ENCODE measurements at places on chromosomes 6 and 20.

GRCh38 chr6:14258695-14259593 is 141.4 kb downstream of the CD83 start:
- H3K4me3 ChIP-seq = no peak overlapping the region
- no peak overlapping the region for H3K27ac ChIP-seq
- no peaks in the 10 kb centered on the region for H3K4me1 ChIP-seq
- H3K27me3 ChIP-seq = peaks cover 1% of the 10 kb centered on the region
- H3K36me3 ChIP-seq = no peaks in the 10 kb centered on the region

- peaks cover 3% of the 10 kb centered on the region for H3K36me3 ChIP-seq
- no peaks in the 10 kb centered on the region for H3K27me3 ChIP-seq
- H3K4me1 ChIP-seq = no peaks in the 10 kb centered on the region
- H3K27ac ChIP-seq = no peak overlapping the region
Measured at GRCh38 chr6:42300701-42301100, 83.0 kb upstream of the MRPS10 start.

DNA sequence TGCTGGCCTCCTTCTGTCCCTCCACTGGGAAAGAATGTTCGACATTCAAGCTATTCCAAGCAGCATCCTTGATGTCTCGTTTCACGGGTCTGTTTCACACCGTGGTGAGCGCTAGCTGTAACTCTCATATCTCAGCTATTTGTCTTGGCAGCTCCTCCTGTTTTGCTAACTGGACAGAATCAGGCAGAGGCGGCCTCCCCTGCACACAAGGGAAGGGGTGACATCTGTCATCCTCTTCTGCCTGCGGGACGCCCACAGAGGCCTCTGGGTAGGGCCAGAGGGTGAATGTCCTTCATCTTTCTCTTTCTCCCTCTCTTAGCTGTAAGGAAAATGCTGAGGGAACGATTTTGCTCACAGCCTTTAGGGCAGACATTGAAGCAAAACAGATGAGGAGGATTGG is 232.8 kb upstream of the GMDS start:
- peak overlapping the region; percentile 18 for H3K4me3 ChIP-seq
- peaks cover 3% of the 10 kb centered on the region for H3K36me3 ChIP-seq
- no peaks in the 10 kb centered on the region for H3K27me3 ChIP-seq
- H3K27ac ChIP-seq = peak overlapping the region; percentile 96
- DNase-seq = no peak

DNA sequence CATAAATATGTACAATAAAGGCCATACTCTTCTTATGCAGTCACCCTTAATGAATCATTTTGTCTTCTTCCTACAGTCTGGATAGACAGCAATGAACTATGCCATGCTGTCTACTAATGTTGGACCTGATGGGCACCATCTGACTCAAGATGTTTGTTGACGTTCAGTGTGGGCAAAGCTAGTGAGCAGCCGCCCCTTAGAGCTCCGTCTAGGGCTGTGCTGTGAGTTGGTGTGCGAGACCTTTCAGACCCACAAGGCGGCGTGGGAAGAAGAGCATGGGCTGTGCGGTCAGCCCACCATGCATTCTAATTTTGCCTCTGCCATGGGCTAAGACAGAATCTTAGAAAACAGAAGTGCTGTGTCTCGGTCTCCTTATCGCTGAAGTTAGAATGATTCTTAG is 829.4 kb downstream of the QKI start:
- no peaks in the 10 kb centered on the region for H3K36me3 ChIP-seq
- no peak overlapping the region for H3K4me3 ChIP-seq
- H3K27ac ChIP-seq = no peak overlapping the region

- no peak for DNase-seq
- H3K27ac ChIP-seq = no peak overlapping the region
- H3K4me1 ChIP-seq = no peaks in the 10 kb centered on the region
Measured at GRCh38 chr6:69673298-69673697, 123.5 kb downstream of the LMBRD1 start.

- H3K4me3 ChIP-seq = no peak overlapping the region
- DNase-seq = no peak
- H3K27ac ChIP-seq = no peak overlapping the region
- H3K4me1 ChIP-seq = peaks cover 52% of the 10 kb centered on the region
- H3K27me3 ChIP-seq = no peaks in the 10 kb centered on the region
Measured at GRCh38 chr6:35014786-35015185, 125.7 kb downstream of the ANKS1A start.

GRCh38 chr20:42218621-42219374 is 600.6 kb upstream of the CHD6 start:
- no peak overlapping the region for H3K27ac ChIP-seq
- H3K27me3 ChIP-seq = no peaks in the 10 kb centered on the region
- H3K4me1 ChIP-seq = no peaks in the 10 kb centered on the region
- no peak for DNase-seq

GRCh38 chr6:64955435-64955848 is 751.6 kb downstream of the EYS start:
- peaks cover 36% of the 10 kb centered on the region for H3K27me3 ChIP-seq
- H3K4me1 ChIP-seq = no peaks in the 10 kb centered on the region
- no peaks in the 10 kb centered on the region for H3K36me3 ChIP-seq

DNA sequence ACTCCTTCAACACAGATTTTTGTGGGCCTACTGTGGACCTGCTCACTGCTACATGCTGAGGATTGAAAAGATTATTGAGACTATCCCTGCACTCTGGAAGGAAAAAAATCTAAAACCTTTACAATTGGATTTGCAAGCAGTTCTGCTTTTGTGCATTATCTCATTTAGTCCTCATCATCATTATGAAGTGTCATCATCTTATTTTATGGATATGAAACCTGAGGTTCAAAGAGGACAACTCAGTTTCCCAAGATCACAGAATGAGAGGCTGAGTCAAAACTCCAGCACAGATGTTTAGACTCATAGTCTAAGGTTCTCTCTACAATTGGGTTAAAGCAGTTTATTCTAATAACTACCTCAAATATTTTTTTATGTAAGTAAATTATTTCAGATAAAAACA is 160.2 kb upstream of the MARCKS start:
- no peaks in the 10 kb centered on the region for H3K27me3 ChIP-seq
- DNase-seq = no peak
- peak overlapping the region; percentile 1 for H3K27ac ChIP-seq
- H3K4me3 ChIP-seq = no peak overlapping the region
- no peaks in the 10 kb centered on the region for H3K36me3 ChIP-seq

Data from chondrocyte (in vitro differentiated cells).